ENCODE measurements at places on chromosomes 2 and 18.

DNA sequence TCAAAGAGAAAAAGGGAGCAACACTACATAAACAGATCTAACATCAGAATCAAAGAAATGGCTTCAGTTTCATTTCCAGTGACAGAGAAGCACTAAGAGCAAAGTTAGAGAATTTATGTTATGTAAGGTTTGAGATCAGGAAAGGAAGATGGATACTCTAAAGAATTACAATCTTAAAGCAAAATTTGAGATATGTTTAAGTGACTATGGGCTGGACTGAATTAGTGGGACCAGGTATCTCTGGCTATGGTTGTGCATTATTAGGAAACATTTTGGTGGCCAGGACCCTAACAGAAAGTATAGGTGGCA is 208.2 kb downstream of the CCDC178 start:
- DNase-seq: no peak

DNA sequence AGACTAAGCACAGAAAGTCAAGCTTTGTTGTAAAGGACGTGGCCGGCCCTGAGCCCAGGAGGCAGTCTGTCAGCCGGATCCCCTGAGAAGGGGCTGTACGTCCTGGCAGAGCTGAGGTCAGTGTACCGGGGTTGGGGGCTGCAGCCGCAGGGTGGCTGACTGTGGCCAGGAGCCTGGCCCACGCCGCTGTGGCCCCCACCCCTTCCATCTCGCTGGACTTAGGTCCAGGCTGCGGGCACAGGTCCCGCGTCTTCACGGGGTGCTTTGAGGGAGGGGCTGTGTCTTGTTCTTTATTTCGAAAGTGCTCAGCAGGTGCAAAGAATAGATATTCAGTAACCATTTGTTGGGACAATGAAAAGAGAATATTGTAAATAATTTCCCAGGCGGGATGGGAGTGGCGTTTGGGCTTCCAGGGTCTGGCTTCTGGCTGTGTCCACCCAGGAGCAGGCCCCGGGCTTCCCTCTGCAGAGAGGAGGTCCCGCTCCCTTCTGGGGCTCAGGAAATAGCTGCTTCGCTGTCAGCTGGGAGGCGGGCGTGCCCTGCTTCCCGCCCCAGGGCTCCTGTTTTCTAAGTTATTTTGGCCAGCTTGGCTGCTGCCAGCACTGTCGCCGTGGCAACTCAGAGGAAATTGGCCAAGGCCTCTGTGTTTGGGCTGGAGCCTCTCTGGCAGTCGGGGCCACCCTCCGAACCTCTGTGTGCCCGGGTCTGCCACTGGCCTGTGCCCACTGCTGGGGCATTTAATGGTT is 7.4 kb downstream of the NFATC1 start:
- DNase-seq: no peak

DNA sequence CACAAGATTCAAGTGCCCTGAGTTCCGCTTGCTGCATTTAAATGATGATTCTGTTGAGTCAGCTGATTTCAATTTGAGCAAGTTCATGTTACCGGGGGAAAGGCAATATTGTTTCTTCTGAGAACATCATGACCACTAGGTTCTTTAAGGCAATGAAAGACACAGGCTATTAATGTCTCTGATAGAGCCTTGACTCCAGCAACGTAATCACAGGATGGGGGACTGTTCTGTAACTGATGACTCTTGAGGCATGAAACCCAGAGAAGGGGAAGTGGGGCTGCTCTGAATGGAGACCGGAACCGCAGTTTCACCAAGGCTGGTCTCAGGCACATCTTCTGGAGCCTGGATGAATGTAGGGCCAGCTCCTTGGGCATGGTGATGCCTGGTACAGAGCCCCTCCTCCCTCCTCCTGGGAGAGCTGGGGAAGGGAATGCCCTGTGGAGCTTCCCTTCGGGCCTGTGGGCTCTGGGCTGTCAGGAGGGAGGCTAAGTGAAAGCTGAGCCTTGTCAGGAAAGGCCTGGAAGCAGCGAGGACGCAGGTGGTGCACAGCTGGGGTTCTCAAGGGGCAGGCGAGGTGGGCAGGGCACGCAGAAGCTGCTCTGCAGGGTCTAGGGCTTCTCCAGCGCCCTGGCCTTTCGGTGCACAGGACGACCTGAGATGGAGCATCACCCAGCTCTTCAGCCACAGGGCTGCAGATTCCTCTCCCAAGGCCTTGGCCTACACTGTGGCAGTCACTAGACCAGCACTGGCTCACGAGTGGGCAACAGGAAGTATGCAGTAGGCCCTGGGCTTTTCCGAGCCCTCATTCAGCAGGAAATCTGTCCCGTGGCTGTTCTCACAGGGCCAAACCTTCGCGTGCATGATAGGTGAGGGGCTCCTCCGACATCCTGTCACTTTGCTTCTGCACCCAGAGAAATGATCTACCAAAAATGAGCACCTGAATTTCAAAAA is 36.6 kb upstream of the PRLH start:
- no peak for DNase-seq

DNA sequence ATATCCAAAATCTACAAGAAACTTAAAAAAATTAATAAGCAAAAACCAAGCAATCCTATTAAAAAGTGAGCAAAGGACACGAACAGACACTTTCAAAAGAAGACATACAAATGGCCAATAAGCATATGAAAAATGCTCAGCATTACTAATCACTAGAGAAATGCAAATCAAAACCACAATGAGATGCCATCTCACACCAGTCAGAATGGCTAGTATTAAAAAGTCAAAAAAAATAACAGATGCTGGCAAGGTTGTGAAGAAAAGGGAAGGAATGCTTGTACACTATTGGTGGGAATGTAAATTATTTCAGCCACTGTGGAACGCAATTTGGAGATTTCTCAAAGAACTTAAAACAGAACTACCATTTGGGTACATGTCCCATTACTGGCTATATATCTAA is 128.8 kb upstream of the SESTD1 start:
- DNase-seq: no peak

DNA sequence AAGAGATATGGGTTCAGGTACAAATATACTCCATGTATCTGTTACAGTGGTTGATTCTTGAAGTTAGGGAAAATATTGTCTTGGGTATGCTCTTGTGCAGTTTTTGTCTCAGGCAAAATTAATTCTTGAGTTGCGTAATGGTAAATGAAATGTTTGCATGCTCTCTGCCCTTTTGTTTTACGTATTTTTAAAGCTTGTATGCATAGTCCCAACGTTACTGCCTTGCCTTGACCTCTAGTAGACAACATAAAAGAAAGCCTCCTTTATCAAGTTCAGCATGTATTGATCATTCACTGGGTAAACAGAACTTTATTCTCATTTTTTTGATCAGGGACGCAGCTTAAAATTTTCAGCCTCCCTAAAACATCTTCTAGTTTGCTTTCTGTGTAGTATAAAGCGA is 283.1 kb downstream of the THSD7B start:
- DNase-seq: no peak

Data from T-helper 22 cell (primary cell).